ENCODE measurements at places on chromosomes 7 and 10. TPM values are rescaled to one million over a fixed set of nuclear protein-coding genes. Genes with fewer than 3 reads are reported as not detected.

GRCh38 chr7:24924375-24924774 lies 55.6 kb downstream of the OSBPL3 start:
- H3K4me3 ChIP-seq = no peak overlapping the region
- no peak overlapping the region for H3K27ac ChIP-seq

GRCh38 chr10:79375321-79376077 lies 28.2 kb downstream of the PPIF start:
- no peak overlapping the region for H3K27ac ChIP-seq
- H3K4me3 ChIP-seq = no peak overlapping the region
- H3K36me3 ChIP-seq = no peaks in the 10 kb centered on the region
- no peak for DNase-seq

DNA sequence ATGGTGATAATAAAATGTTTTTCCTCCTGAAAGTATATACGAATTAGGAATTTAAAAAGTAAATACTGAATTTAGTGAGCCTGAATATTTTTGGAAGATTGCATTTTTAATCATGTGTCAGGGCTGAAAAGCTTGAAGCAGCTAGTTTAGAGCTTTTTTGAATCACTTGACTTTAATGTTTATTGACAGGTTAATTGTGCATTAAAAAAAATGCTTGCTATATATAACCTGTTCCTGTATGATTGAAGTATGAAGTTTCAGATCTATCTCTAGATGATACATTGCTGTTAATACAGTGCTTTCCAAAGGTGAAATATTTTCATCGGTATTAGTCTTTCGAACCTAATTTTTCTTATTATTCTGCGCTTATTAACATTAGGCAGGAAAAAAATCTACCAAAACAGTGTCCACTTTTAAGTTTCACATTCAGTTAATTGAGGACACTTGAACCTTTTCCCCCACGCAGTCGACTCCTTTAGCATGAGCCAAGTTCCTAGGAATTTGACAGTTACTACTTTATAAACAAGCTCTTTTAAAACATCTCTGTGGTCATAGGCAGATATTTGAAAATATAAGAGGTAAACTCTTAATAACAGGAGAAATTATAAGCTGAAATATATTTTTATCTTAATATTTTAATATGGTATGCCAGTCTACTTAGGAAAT lies 187.1 kb downstream of the MLLT10 start:
- no peak overlapping the region for H3K27ac ChIP-seq
- H3K36me3 ChIP-seq = peaks cover 9% of the 10 kb centered on the region
- no peak overlapping the region for H3K4me3 ChIP-seq
- H3K4me1 ChIP-seq = no peaks in the 10 kb centered on the region

- H3K36me3 ChIP-seq = no peaks in the 10 kb centered on the region
- no peaks in the 10 kb centered on the region for H3K4me1 ChIP-seq
- no peaks in the 10 kb centered on the region for H3K27me3 ChIP-seq
- no peak for DNase-seq
- H3K4me3 ChIP-seq = no peak overlapping the region
These were observed 620.0 kb downstream of the CNTNAP2 start for GRCh38 chr7:146736446-146737190.

DNA sequence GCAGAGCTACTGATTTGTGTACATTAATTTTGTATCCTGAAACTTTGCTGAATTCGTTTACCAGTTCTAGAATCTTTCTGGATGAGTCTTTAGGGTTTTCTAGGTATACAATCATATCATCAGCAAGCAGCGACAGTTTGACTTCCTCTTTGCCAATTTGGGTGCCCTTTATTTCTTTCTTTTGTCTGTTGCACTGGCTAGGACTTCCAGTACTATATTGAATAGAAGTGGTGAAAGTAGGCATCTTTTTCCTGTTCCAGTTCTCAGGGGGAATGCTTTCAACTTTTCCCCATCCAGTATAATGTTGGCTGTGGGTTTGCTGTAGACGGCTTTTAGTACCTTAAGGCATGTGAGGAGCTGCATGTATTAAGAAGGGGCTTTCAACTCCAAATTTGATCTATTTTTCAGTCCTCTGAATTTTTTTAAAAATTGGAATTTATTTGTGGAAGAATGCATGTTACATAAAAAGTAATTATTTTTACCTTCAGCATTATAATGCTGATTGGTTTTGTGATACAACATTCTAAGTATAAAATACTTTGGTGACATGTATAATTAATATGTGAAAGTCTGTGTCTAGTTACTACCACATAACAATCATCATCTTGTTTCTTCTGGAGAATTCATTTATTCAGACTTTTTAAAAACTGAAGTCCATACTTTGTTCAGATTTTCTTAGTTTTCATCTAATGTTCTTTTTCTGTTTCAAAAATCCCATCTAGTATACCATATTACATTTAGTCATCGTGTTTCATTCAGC lies 49.6 kb downstream of the CPED1 start:
- no peaks in the 10 kb centered on the region for H3K36me3 ChIP-seq
- H3K4me1 ChIP-seq = no peaks in the 10 kb centered on the region
- no peak for DNase-seq
- no peaks in the 10 kb centered on the region for H3K27me3 ChIP-seq
- no peak overlapping the region for H3K27ac ChIP-seq

DNA sequence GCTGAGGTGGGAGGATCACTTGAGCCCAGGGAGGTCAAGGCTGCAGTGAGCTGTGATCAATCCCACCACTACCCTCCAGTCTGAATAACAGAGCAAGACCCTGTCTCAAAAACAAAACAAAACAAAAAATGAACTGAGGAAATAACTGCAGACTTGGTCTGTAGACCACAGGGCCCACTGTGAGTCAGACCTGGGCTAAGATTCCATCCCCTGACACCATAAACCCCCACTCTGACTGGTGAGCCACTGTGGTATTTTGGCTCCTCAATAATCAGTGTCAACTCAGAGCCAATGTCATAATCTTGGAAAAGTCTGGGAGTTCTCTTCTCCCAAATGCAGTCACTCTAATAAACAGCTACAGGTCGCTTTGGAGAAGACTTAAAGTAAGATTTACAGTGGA lies 24.0 kb upstream of the ERCC6 start:
- DNase-seq = no peak
- H3K36me3 ChIP-seq = no peaks in the 10 kb centered on the region
- H3K4me1 ChIP-seq = no peaks in the 10 kb centered on the region
- no peak overlapping the region for H3K27ac ChIP-seq

- no peak overlapping the region for H3K4me3 ChIP-seq
- no peak for DNase-seq
- H3K4me1 ChIP-seq = no peaks in the 10 kb centered on the region
- H3K36me3 ChIP-seq = no peaks in the 10 kb centered on the region
These were observed 167.9 kb upstream of the SLC26A5 start for GRCh38 chr7:103613655-103614642.

DNA sequence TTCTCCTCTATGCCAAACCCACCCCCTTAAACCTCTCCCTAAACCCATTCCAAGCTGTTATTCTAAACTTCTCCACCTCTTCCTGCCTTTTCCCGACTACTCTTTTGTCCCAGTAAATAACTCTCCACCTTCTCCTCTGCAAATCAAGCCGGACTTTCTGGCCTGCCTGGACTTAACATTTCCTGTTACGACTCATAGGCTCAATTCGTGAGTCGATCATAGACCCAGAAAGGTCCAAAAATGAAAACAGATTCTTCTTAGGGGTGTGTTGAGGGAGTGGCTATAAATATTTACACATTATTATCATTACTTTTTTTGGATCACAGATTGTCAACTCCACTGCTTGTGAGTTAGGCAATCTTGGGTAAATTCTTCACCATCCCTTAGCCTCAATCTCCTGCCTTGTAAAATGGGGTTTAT lies 59.0 kb upstream of the HABP2 start:
- no peak overlapping the region for H3K4me3 ChIP-seq
- no peak overlapping the region for H3K27ac ChIP-seq
- no peaks in the 10 kb centered on the region for H3K36me3 ChIP-seq
- no peak for DNase-seq
- no peaks in the 10 kb centered on the region for H3K27me3 ChIP-seq

DNA sequence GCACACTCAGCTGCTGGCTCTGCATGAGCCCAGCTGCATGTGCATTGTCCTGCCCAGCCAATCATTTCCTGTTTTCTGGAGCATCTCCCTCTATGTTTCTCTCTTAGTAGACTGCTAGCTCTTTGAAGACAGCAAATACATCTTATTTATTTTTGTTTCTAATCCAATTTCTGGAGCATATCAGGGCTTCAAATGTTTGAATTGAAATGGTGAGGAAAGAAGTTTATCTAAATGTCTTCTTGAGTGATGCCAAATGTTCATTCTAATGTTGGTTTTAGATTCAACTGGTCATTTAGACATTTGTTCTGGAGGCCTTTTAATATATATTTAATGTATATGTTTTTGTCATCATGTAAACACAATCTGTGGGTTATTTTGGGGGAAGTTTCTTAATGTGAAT lies 141.9 kb downstream of the DNAJB9 start:
- H3K27me3 ChIP-seq = no peaks in the 10 kb centered on the region
- DNase-seq = no peak
- H3K36me3 ChIP-seq = no peaks in the 10 kb centered on the region
- H3K27ac ChIP-seq = no peak overlapping the region
- H3K4me3 ChIP-seq = no peak overlapping the region
- no peaks in the 10 kb centered on the region for H3K4me1 ChIP-seq

- no peak for DNase-seq
- no peaks in the 10 kb centered on the region for H3K27me3 ChIP-seq
These were observed 52.4 kb upstream of the RHEB start for GRCh38 chr7:151572136-151572535.

DNA sequence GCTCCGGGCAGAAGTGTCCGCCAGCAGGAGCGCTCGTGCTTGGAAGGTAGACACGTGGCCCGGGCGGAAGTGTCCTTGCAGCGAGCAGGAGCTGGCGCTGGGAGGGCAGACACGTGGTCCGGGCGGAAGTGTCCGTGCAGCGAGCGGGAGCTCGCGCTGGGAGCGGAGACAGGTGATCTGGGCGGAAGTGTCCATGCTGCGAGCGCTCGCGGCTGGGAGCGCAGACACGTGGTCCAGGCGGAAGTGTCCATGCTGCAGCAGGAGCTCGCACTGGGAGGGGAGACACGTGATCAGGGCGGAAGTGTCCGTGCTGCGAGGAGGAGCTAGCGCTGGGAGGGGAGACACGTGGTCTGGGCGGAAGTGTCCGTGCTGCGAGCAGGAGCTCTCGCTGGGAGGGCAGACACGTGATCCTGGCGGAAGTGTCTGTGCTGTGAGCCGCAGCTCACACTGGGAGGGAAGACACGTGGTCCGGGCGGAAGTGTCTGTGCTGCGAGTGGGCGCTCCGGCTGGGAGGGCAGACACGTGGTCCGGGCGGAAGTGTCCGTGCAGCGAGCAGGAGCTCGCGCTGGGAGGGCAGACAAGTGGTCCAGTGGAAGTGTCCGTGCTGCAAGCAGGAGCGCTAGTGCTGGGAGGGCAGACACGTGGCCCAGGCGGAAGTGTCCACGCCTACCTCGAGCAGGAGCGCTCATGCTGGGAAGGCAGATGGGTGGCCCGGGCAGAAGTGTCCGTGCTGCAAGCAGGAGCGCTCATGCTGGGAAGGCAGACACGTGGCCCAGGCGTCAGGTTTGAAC lies 41.1 kb upstream of the PRKAR1B start:
- DNase-seq = no peak
- no peaks in the 10 kb centered on the region for H3K4me1 ChIP-seq
- H3K27ac ChIP-seq = no peak overlapping the region
- H3K4me3 ChIP-seq = no peak overlapping the region
- H3K36me3 ChIP-seq = peaks cover 23% of the 10 kb centered on the region

- no peak overlapping the region for H3K27ac ChIP-seq
- no peaks in the 10 kb centered on the region for H3K4me1 ChIP-seq
- H3K4me3 ChIP-seq = no peak overlapping the region
- no peaks in the 10 kb centered on the region for H3K36me3 ChIP-seq
- peak; percentile 48 for DNase-seq
These were observed 27.2 kb upstream of the MSRB2 start for GRCh38 chr10:23067939-23068775.

GRCh38 chr7:115087437-115087836 lies 165.5 kb downstream of the MDFIC start:
- no peak for DNase-seq
- no peaks in the 10 kb centered on the region for H3K36me3 ChIP-seq
- no peak overlapping the region for H3K27ac ChIP-seq
- no peaks in the 10 kb centered on the region for H3K4me1 ChIP-seq
- H3K4me3 ChIP-seq = no peak overlapping the region

DNA sequence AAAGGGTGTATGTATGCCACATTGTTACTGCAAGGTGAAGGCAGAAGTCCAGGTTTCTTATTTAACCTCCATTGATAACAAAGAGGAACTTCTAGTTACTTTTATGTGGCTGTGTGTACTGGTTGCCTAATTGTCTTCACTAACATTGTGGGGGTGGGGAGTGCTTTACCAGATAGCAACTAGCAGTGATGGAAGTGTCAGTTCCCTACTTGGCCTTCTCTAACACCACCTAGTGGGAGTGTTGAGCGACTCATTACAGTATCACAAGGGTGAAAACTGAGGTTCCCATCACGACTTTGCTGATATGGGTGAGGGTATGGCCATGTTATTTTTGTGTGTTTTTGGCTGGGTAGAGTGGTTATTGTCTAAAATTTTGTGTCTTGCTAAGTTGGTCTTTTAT lies 274.4 kb downstream of the THSD7A start:
- H3K4me1 ChIP-seq = no peaks in the 10 kb centered on the region
- no peak overlapping the region for H3K27ac ChIP-seq
- no peak for DNase-seq
- no peaks in the 10 kb centered on the region for H3K36me3 ChIP-seq
- no peak overlapping the region for H3K4me3 ChIP-seq

DNA sequence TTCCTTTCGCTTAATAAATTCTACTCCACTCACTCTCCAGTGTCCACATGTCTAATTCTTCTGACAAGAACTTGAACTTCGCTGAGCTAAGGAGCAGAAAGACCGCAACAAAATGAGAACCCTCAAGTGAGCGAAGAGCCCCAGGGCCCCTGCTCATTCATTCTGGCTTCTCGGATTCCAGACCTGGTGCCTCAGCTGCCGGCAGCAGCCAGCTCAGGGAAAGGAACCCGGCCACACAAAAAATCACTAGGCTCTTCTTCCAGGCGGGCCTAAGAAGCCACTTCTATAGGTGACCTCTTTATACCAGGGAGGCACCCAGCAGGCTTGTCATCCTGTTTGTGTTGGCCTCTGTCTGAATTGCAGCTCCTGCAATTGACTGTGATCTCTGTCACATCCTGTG lies 33.3 kb downstream of the OTUD1 start:
- DNase-seq = peak; percentile 26
- no peaks in the 10 kb centered on the region for H3K36me3 ChIP-seq
- no peak overlapping the region for H3K4me3 ChIP-seq
- peaks cover 10% of the 10 kb centered on the region for H3K27me3 ChIP-seq
- no peaks in the 10 kb centered on the region for H3K4me1 ChIP-seq
- H3K27ac ChIP-seq = no peak overlapping the region

- H3K4me3 ChIP-seq = no peak overlapping the region
- H3K4me1 ChIP-seq = peaks cover 7% of the 10 kb centered on the region
- DNase-seq = no peak
- no peaks in the 10 kb centered on the region for H3K27me3 ChIP-seq
- no peaks in the 10 kb centered on the region for H3K36me3 ChIP-seq
These were observed 113.0 kb downstream of the EXOC4 start for GRCh38 chr7:133365917-133366316.

The DMTF1 gene
- 167 TPM for total RNA-seq

The OAT gene
- 37.6 TPM for total RNA-seq

The GNAT3 gene
- not detected for total RNA-seq

The FZD8 gene
- total RNA-seq = 0.12 TPM

The TLX1 gene
- total RNA-seq = not detected

The SLC13A1 gene
- not detected for total RNA-seq

The CUTC gene
- total RNA-seq = 21.8 TPM

The MSMB gene
- total RNA-seq = not detected

All from CD4-positive, CD25-positive, alpha-beta regulatory T cell (primary cell).